ENCODE measurements at places on chromosomes 2 and 18.
A peak's percentile ranks its signal among the peaks of the same experiment; 100 is the strongest.

GRCh38 chr18:55524353-55525073, 63.5 kb downstream of the TCF4 start:
- no peak for DNase-seq

DNA sequence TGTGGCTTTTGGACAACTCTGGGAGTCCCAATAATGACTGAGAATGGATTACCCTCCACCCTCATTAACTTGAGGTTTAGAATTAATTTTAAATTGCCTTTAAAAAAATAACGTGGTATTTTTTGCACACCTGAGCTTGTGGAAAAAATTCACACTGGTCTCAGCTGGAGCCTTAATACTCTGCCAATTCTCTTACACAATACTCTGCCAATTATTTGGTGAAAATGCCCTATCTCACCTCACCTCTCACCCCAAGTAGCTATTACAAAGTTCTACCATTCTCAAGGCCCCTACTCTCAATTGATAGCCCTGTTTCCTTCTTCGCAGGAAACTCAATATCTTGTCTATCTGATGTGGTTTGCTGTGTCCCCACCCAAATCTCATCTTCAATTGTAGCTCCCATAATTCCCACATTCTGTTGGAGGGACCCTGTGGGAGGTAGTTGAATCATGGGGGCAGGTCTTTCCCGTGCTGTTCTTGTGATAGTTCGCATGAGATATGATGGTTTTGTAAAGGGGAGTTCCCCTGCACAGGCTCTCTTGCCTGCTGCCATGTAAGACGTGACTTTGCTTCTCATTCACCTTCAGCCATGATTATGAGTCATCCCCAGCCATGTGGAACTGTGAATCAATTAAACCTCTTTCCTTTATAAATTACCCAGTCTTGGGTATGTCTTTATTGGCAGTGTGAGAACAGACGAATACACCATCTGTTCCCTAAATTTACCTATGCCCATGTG, 27.4 kb upstream of the C2orf69 start:
- DNase-seq = no peak

- DNase-seq = no peak
These were observed 39.6 kb downstream of the INHBB start for GRCh38 chr2:120385355-120386127.

GRCh38 chr2:33655626-33656320, 56.7 kb upstream of the FAM98A start:
- DNase-seq = no peak

DNA sequence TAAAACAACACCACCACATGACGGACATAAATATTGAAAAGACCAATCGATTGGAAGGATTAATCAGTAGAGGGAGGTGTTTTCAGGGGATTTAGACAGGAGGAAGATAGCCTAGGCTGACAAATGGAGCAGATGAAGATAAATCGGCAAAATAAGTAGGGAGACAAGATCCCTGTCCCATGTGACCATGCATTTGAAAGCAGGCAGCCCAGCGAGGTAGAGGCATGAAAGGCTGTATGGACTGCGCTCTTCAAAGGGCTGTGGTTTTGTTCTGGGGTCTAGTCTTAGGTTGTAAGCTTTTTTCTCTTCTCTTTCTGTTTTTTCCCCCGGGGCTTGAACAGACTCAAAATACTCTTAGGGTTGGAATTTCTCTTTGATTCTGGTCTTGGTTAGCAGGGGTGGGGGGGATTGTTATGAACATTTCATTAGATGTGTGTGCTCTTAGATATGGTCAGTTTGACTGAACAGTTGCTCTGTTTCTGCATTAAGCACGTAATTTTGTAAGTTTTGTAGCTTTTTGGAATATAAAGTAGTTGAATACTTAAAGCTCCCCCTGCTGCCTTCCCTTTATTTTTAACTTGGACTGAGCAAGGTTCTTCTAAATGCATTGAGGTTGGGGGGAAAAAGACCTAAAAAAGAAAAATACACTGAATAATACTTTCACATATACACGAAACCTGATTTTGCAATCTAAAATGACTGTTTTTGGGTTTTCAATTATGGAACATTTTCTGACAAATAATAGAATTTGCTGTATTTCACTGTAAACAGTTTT, 32.2 kb downstream of the ZNF532 start:
- peak; percentile 76 for DNase-seq

DNA sequence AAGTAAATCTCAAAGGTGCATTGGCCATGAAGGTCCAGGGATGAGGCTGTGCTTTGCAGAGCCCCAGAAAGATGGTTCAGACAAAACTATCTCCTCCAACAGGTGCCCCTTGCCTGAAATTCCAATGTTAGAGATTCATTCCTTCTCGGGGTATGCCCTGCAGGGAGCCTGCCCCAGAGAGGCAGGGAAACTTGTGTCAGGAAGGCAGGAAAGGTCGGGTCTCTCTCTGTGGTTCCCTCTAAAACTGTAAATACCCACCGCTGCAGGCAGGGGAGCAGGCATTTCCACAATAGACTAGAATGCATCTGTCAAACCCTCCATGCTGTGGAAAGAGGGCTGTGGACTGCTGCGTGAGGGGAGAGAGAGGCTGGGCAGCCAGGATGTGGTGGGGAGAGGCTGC, 207.8 kb upstream of the SMAD2 start:
- no peak for DNase-seq

DNA sequence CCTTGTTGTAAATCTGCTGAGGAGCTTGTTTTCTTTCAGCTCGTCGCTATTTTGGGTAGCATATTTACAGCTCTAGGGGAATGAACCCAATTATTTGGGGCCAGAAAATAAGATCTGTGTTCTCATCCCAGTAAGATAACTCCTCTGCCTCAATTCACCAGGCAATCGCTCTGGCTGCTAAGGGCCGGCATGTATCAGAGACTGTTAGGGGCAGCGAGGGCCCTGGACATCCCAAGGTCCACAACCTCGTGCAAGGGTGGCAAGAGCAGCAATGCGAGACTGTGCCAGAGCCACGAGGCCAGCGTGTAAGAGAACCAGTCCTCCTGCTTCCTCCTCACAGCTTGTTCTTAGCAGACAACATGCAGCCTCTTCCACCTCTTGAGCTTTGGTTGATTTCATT, 66.1 kb downstream of the DDX1 start:
- DNase-seq = no peak

DNA sequence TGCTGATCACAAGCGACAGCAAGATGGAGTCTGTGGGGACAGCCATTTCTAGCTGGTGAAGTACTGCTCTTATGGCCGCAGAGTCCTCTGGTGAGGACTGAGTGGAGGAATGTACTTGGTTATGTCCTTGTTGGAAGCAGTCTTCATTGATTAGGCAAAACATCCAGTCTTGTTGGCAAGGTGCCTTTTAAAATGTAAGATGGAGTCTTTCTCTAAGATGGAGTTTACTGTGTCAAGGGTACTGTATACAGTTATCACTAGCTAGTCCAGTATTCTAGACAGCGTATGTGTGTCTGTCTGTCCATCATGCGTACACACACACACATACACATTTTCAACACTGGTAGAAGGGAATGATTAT, 74.8 kb downstream of the NPAS2 start:
- DNase-seq = no peak

- DNase-seq = no peak
These were observed 134.9 kb upstream of the CNTNAP5 start for GRCh38 chr2:123890148-123890547.
